ENCODE measurements at places on chromosomes 11 and 22.

DNA sequence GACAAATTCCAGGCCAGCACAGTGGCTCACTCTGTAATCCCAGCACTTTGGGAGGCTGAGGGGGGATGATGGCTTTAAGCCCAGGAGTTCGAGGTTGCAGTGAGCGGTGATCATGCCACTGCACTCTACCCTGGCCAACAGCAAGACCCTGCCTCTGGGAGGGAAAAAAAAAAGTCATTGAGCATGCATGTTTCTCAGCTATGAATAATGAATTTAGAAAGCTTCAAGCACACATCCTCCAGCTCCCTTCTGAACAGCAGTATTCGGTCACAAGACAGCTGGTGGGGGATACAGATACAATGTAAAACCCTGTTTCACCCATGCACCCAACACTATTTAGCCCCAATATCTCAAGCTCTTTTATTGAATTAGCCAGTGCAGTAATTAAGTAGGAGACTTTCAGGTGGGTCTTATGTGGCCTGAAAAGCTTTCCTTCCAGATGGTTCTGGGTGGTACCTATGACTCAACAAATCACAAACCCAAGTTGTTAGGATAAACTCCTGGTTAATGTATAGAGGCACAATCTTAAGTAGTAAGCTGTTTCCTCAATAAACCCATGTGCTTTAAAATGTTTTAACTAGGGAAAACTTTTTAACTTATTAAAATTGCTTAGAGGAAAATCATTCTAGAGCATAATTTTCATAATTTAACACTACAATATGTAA is 13.4 kb downstream of the PRDM10 start:
- no peak for DNase-seq

DNA sequence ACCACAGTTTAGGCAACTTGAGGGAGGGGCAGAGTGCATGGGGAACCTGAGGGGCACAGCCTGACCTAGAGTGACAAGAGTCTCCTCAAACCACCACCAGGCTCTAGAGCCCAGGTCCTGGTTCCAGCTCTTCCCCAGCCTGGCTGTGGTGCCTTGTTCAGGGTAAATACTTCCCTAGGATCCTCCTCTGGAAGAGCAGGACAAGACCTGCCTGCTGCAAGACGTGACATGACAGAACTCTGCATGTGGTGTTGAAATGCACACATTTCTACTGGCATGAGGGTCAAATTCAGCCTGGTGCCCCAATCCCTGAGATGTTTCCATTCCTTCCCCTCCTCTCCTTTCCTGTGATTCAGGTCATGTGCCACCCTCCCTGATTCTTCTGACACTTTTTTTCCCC is 3.3 kb downstream of the SEC14L2 start:
- no peak for DNase-seq

DNA sequence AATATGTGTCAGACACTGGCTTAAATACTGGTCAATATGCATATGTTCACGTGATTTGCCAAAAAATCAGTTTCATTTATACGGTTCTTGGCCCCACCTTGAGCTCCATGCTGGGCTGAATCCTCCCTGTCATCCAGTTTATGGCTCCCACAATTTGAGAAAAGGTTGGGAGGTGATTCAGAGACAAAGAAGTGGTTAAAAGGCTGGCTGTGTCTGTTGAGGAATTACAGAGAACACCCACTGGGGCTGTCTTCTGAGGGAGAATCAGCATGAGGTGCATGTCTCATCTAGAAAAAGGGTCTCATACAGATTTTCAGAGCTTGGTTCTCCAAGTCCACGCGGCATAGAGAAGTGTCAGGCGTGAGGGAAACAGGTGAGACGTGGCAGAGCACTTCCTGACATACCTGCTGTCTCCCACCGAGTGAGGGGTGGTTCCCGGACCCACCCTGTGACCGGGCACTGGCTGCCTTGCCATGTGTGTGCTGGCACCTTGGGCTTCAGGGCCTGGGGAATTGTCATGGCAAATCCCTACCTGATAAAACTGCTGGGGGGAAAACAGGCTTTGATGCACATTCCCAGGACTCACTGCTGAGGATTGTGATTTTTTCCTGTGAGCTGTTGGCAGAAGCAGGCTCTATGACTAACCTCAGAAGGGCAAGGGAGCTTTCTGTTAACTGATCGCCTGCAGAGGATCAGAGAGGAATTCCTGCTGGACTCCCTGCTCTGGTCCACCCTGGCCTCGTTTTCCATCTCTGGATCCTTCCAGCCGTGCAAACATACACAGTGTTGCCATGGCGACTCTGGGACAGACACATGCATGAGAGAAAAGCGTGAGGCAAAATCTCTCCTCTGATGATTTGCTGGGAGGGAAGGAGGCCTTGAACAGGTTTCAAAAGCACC is 223.6 kb downstream of the ADAMTS15 start:
- no peak for DNase-seq

DNA sequence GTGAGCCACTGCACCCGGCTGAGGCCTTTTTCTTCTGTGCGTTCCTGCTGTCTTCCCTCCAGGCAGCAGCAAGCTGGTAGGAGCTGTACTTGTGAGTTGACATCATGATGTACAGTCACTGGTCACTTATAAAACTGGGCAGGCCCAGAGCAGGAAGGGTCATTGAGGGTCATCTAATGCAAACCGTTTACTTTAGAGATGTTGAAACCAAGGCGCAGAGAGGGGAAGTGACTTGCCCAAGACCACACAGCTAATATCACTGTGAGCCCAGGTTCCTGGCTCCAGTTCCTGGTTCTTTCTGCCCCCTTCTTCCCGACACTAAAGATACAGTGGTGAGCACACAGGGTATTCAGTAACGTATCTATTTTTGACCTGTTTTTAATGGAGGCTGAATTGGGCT is 27.3 kb downstream of the PTPRJ start:
- no peak for DNase-seq

- no peak for DNase-seq
Observed at GRCh38 chr11:134474942-134475341, 62.9 kb upstream of the B3GAT1 start.

- DNase-seq = no peak
Observed at GRCh38 chr11:130160498-130161155, 1.0 kb downstream of the ST14 start.

- no peak for DNase-seq
Observed at GRCh38 chr11:34034053-34034452, 17.5 kb upstream of the CAPRIN1 start.

DNA sequence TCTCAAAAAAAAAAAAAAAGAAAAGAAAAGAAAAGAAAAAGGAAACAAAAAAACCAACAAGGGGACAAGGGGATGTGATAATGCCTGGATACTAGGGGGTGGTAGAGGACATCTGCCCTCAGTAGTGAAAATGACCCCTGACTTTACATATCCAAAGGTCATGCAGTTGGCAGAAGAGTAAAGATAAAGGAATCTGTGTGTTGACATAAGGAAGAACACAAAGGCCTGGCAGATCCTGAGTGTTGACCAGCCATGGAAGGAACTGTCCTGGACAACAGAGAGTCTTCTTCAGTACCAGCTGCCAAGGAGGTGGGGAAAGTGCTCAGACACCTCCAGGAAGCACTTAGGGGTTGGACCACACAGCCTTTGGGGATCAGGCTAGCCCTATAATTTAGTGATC is 12.6 kb downstream of the SLC43A1 start:
- DNase-seq = no peak

GRCh38 chr11:103326070-103326794 is 217.0 kb downstream of the DYNC2H1 start:
- DNase-seq = no peak

DNA sequence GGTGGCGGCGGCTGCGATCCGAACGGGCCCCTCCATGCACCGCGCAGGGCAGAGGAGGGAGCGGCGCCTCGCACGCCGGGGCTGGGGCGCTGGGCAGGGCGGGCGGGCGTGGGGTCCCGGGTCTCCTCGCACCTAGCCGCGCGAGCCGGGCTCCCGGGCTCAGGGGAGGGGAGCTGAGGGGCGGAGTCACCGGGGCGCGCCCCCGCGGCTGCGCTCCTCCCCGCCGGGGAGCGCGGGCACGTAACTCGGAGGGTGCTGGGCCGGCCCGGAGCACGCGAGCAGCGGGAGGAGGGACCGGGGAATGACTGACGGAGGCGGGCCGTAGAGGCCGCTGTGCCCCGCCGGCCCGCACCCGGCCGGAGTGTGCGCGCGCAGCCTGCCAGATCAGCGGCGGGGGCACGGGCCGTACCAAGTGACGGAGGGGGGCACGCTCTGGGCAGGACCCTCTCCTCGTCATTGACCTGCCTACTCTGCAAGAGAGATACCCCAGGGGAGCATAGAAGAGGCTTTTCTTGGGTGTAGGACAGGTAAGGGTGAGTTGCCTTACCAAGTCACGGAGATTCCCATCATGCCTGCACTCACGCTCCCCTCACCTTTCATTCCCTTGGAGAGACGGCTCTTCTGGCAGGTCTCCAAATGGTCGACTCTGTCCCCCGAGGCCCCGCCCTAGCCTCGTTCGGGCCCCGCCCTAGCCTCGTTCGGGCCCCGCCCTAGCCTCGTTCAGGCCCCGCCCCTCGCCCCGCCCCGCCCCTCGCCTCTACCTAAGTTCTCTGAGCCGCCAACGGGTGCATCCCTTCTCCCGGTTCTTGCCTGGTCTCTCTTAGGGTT is at the start of gene CDON:
CDON (minus strand) TSS at position 188 of the 828 bp plus-strand sequence. CDS start 39,390 bp downstream, outside the sequence.
- peak; percentile 25 for DNase-seq

GRCh38 chr11:31366795-31367194 is 2.7 kb downstream of the DCDC1 start:
- DNase-seq = no peak

DNA sequence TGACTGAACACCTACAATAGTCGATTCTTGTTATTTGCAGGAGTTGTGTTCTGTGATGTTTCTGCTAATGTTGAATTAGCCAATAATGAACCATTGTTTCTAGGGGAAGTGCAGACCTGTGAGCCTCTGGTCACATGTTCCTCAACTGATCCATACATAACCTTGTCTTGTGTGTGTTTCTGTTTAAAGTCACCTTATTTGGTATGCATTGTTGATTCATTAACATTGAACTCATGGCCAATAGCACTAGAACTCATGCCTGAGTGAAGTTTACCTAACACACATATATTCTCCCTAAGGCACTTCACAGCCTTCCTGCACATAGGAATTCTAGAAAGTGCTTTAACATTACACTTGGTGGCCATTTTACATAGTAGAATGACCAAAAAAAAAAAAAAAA is 271.8 kb upstream of the PLET1 start:
- no peak for DNase-seq

GRCh38 chr22:37930952-37931440 is 22.4 kb downstream of the C22orf23 start:
- no peak for DNase-seq

GRCh38 chr11:77879218-77879617 is 58.3 kb downstream of the AAMDC start:
- no peak for DNase-seq

DNA sequence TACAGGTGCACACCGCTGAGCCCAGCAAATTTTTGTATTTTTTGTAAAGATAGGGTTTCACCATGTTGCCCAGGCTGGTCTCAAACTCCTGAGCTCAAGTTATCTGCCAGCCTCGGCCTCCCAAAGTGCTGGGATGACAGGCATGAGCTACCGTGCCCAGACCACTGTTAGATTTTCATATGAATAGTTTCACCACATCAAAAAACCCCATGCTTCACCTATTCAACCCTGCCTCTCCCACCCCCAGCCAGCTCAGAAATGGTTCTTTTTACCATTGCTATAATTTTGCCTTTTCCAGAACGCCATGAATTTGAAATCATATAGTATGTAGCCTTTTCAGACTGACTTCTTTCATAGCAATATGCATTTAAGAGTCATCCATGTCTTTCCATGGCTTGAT is 37.9 kb downstream of the CDPF1 start:
- no peak for DNase-seq

DNA sequence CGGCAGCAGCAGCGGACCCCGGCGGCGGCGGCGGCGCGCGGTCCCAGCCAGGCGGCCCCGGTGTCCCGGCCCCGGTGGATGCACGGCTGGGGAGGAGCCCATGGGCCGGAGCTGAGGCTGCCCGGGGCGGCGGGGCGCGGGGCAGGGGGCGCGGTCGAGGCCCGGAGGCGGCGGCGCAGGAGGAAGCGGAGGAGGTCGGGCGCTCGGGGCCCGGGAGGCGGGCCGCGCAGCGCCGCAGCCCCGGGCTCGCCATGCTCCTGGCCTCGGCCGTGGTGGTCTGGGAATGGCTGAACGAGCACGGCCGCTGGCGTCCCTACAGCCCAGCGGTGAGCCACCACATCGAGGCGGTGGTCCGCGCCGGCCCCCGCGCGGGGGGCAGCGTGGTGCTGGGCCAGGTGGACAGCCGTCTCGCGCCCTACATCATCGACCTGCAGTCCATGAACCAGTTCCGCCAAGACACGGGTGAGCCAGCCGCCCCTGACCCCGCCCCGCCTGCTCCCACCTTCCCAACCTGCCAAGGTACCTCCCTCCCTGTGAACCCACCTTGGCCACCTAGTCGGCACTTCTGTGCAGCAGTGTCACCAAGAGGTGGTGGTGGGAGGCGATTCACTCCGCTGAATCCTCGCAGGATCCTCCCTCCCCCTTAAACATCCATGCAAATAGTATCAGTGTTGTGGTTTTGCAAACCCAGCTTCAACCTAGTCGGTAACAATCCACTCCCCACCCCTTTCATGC is 580 bp downstream of the DTX4 start:
- no peak for DNase-seq

- DNase-seq = no peak
Observed at GRCh38 chr11:66020618-66021357, 5.5 kb downstream of the CATSPER1 start.

DNA sequence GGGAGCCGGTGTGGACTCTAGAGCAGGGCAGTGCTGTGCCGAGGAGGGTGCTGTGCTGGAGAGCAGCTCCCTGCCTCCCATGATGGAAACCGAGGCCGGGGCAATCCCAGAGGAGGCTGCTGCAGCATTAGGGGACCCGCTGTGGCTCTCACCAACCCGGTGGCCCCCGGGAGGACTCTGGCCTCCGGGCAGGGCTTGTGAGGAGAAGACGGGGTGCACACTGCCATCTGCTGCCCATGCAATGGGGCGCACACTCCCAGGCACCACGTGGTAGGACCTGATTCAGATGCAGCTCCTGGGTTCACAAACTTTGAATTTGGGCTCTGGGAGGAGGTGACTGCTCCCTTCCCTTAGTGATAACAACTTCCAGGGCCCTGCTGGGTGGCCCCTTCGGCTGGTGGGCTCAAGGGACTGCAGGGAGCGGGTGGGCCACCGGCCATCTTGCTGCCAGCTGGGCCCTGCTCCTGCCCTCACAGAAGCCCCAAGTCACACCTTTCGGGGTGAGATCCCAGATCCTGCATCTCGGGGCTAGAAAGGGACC is 93.8 kb upstream of the FGF3 start:
- no peak for DNase-seq

GRCh38 chr11:115317277-115318185 is 186.7 kb downstream of the CADM1 start:
- DNase-seq = no peak

DNA sequence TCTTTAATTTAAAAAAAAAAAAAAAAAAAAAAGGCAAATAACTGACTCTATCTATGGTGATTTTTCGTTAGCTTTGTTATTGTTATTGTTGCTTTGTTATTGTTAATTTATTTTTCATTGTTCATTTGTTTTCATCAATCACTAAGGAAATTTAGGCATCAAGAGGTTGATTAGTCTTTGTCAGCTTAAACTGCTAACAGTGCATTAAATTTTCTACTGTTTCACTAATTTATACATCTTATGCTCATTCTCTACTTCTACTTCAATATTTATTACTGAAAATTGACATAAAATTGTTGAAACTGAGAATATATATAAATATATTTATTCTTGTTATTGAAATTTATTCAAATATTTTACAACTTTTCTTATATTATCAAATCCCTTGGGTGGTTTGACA is 24.0 kb downstream of the TBCEL start:
- no peak for DNase-seq

All from cerebellar nuclear complex (tissue), 1 donor.